ENCODE measurements at places on chromosomes 3 and 15.

GRCh38 chr15:20643829-20644425 is 102.3 kb upstream of the GOLGA6L6 start:
- peak; percentile 89 for DNase-seq

- no peak for DNase-seq
These were observed 125.3 kb upstream of the BNIP2 start for GRCh38 chr15:59814409-59814808.

- DNase-seq: no peak
These were observed 13.2 kb downstream of the SIDT1 start for GRCh38 chr3:113545594-113545993.

- no peak for DNase-seq
These were observed 110.6 kb upstream of the TSPAN3 start for GRCh38 chr15:77181305-77182074.

- no peak for DNase-seq
These were observed 4.3 kb upstream of the TSEN2 start for GRCh38 chr3:12479919-12480427.

GRCh38 chr15:67119238-67119846 is 53.9 kb downstream of the SMAD3 start:
- no peak for DNase-seq

DNA sequence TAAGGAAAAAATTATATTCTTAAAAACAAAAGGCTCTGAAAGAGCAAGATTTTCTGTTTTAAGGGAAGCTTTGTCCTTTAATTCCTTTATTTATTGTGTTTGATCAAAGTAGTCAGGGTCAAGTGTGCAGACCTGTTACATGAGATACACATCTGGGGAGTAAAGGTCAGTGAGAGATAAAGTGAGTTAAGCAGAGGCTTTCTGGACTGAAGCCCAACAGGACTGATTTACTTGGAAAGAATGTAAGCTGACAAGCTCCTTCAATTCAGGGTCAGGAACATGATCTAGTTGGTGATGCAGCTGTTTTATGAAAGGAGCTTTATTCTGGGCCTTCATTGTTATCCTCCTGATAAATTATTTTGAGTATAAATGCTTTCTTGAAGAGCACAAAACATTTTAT is 20.7 kb upstream of the OTOL1 start:
- DNase-seq: no peak

- no peak for DNase-seq
These were observed 978 bp upstream of the CMC1 start for GRCh38 chr3:28240441-28240840.

GRCh38 chr15:69595009-69595791 is 142.6 kb downstream of the RPLP1 start:
- no peak for DNase-seq

DNA sequence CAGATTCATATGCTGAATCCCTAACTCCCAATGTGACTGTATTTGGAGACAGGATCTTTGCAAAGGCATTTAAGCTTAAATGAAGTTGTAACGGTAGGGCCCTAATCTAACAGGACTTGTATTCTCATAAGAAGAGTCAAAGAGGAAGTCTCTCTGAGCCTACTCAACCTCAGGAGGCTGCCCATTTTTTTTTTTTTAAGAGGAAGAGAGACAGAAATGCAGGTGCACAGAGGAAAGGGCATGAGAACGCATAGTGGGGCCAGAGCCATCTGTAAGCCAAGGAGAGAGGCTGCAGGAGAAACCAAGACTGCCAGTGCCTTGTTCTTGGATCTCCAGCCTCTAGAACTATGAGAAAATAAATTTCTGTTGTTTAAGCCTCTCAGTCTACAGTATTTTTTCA is 28.4 kb downstream of the ZNF860 start:
- DNase-seq: no peak

- DNase-seq: no peak
These were observed 36.9 kb upstream of the GOLGB1 start for GRCh38 chr3:121786485-121786884.

- no peak for DNase-seq
These were observed 61.1 kb upstream of the GATA2 start for GRCh38 chr3:128554100-128554464.

GRCh38 chr3:50502225-50502583 is 1.2 kb downstream of the CACNA2D2 start:
- DNase-seq: no peak

DNA sequence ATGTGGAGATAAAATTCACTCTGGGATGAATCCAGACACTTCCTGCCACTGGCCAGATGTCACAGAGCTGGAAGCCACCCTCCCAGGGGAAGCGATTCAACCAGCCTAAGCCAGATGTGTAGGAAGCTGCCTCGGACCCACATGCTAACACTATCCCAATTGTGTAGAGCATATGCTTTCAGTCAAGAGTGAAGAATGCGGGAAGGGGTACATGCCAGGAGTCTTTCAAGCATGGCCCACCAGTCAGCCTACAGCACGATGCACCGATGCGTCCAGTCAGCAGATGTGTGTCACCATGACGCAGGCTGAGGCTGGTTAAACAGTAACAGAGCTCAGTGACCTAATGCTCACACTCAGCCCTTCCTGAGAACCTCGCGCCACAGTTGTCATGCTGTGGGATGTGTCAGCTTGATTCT is 38.8 kb upstream of the BNC1 start:
- no peak for DNase-seq

DNA sequence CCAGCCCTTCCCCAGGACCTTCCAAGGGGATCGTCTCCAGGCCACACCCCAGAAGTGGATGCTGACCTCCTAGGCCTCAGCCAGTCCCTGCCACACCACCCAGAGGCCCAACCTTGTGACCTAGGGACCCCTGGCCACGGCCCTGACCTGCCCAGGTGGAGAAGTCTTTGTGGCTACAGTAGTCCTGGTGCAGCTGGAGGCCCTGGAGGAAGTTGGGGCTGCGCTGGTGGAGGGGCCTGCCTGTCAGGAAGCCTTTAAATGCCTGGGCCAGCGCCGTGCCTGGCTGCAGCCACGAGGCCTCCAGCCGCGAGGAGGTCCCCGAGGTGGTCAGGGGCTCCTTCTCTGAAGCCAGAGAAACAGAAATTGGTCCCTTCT is 23.4 kb downstream of the PLA2G4D start:
- peak; percentile 76 for DNase-seq

GRCh38 chr3:115996420-115997108 is 373.3 kb downstream of the GAP43 start:
- DNase-seq: no peak

Data from osteocyte (in vitro differentiated cells).